ENCODE measurements at places on chromosomes 1 and 21. TPM values are rescaled to one million over a fixed set of nuclear protein-coding genes. Genes with fewer than 3 reads are reported as not detected.

Gene LCE2B
- total RNA-seq = not detected

Gene TNFRSF8
- 0.28 TPM for total RNA-seq

Gene AADACL3
- not detected for total RNA-seq

Gene NUDT4B
- total RNA-seq = 17.1 TPM

Gene PADI1
- under 0.01 TPM for total RNA-seq

Gene STUM
- not detected for total RNA-seq

Gene SMAP2
- total RNA-seq = 15.9 TPM

Gene TMEM269
- total RNA-seq = under 0.01 TPM

Gene LCE2A
- not detected for total RNA-seq

Gene BNIPL
- 0.14 TPM for total RNA-seq

Gene KCNJ9
- under 0.01 TPM for total RNA-seq

Gene FAM163A
- total RNA-seq = under 0.01 TPM

Gene OR10J1
- total RNA-seq = not detected

Gene GJA9
- under 0.01 TPM for total RNA-seq

Gene MIXL1
- total RNA-seq = not detected

Gene PTPN14
- 24.6 TPM for total RNA-seq

Gene KLHL17
- 6.9 TPM for total RNA-seq

Gene CORT
- total RNA-seq = 0.28 TPM

Gene UBXN10
- 0.14 TPM for total RNA-seq

Gene PRDM16
- total RNA-seq = 1.2 TPM

Gene EPS8L3
- total RNA-seq = not detected

Gene BRDT
- total RNA-seq = not detected

Gene DIO1
- not detected for total RNA-seq

Gene HMGN1
- 216 TPM for total RNA-seq

Gene PTPRU
- 37.9 TPM for total RNA-seq

Gene B3GALT2
- total RNA-seq = 0.18 TPM

Gene NOS1AP
- not detected for total RNA-seq
